ENCODE measurements at places on chromosomes 6 and 20.

GRCh38 chr6:138031417-138031816, 75.8 kb downstream of the PERP start:
- DNase-seq, result no peak

- DNase-seq, result no peak
Measured at GRCh38 chr6:136471922-136472321, 78.3 kb downstream of the MAP7 start.

DNA sequence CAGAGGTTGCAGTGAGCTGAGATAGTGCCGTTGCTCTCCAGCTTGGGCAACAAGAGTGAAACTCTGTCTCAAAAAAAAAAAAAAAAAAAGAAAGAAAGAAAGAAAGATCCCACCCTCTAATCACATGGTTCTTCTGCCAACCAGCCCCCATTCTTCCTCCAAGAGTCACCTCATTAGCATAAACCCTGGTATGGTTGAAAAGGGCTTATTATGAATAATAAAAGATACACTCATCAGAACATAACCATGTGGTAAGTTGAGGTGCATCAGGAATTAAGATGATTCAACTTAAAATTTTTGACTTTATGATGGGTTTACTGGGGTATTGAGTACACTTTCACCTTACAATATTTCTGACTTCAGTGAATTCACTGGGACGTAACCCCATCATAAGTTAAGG, 793 bp upstream of the TRIM40 start:
- DNase-seq, result no peak

DNA sequence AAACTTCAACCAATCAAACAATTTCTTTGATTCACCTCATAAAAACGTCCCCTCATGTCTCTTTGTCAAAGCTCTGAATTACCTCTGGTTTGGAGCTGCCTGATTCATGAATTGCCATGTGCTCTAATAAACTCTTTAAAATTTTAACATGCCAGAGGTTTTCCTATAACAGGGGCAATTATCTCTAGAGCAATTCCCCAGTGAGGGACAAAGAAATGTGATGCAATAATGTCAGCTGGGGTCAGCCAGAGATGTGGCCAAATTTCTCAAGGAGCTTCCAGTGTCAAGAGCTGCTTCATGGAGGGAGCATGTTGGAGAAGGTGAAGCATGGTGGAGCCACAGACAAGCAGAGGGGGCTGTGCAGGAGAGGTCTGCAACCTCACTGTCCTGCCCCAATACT, 38.7 kb upstream of the RFPL4B start:
- no peak for DNase-seq

DNA sequence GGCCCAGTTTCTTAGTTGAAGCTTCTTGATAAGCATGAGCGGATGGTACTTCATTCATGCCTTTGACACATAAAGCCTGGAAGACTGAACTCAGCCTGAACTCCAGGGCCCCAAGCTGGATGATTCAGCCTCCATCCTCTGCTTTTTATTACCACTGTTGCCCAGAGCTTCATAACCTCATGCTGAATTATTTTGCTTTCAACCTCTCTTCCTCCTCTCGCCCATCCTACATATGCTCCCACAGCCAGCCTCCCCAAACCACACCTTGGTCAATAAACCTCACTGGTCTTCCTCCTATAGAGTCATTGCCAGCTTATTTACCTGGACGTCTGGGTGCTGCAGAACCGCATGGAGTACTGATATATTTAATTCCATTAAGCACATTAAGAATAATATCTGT, 59.4 kb downstream of the SLC35B3 start:
- DNase-seq, result no peak

DNA sequence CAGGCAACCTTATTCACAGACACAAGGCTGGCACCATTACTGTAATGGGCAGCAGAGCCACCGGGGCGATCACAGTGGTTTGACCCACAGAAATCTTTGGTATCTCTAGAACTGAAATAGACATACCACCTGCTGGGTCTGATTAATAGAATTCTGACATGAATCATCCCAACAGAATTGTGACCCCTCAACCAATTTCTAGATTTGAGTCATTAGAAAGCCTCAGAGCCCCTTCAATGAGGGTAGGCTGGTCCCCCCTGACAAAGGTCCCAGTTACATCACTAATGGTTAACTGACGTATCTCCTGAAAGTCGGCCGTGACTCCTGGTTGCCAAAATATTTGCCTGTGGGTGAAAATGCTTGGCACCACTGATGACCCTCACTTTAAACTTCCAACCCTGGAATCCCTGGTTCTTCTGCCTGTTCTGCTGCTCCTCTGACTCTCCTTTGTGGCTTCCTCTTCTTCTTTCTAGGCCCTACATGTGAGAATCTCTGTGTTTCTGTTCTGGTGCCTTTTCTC, 124.9 kb upstream of the ARID1B start:
- no peak for DNase-seq

DNA sequence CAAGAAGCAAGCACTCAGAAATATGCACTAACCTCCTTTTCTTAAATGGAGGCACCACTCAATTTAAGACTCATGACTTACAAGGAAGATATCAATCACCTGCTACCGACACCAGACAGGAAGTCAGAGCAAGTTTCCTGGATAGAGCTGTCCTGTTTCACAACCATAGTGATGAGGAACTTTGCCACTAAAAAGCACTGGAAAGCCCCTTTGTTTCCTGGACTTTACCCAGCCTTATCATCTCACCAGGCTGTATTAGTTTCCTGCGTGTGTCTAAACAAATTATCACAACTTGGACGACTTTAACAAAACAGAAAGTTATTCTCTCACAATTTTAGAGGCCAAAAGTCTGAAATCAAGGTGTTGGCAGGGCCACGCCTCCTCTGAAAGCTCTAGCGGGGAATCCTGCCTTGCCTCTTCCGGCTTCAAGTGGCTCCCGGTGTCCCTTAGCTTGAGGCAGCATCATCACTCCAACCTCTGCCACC, 253.8 kb upstream of the STXBP5 start:
- no peak for DNase-seq

GRCh38 chr20:42435230-42435629, 754.5 kb downstream of the PTPRT start:
- DNase-seq, result no peak

GRCh38 chr20:50410343-50410742, 99.8 kb upstream of the PTPN1 start:
- DNase-seq, result no peak

GRCh38 chr20:47353239-47353691, 3.2 kb downstream of the ZMYND8 start:
- no peak for DNase-seq

- DNase-seq, result no peak
Measured at GRCh38 chr20:36465109-36466080, 75.9 kb upstream of the MYL9 start.

- no peak for DNase-seq
Measured at GRCh38 chr6:27441001-27441400, 31.9 kb downstream of the ZNF184 start.

GRCh38 chr6:41872147-41872546, 23.0 kb downstream of the USP49 start:
- DNase-seq, result no peak

GRCh38 chr6:99254616-99255550, 94.6 kb downstream of the FAXC start:
- DNase-seq, result no peak

DNA sequence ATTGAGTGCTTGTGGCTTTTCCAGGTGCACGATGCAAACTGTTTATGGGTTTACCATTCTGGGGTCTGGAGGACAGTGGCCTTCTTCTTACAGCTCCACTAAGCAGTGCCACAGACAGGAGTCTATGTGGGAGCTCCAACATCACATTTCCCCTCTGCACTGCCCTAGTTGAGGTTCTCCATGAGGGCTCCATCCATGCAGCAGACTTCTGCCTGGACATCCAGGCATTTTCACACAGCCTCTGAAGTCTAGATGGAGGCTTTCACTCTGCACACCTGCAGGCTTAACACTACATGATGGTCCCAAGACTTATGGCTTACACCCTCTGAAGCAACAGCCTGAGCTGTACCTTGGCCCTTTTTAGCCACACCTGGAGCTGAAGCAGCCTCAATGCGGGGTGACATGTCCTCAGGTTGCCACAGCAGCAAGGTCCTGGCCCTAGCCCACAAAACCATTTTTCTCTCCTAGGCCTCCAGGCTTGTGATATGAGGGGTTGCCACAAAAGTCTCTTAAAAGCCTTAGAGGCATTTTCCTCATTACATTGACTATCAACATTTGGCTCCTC, 552.2 kb downstream of the TFAP2A start:
- DNase-seq, result no peak

GRCh38 chr6:164916087-164916486, 393.3 kb downstream of the C6orf118 start:
- no peak for DNase-seq

- DNase-seq, result no peak
Measured at GRCh38 chr20:25399037-25399430, 8.4 kb upstream of the ABHD12 start.

- no peak for DNase-seq
Measured at GRCh38 chr6:97465877-97466561, 183.0 kb upstream of the MMS22L start.

DNA sequence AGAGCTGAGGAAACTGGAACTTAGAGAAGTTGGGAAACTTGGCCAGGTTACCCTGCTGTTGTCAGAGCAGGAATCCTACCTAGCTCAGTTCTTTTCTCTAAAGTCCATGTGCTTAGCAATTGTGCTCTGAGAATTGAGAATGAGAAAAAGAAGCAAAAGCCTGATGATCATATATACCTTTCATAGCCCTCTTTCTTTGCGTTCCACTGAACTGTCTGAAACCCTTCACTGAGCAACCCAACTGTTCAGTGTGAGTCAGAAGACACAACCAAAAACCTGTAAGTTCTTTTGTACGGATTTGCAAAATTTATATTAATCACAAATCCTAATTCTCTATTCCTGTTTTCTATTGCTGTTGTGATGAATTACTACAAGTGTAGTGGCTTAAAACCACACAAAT, 80.6 kb downstream of the PHF3 start:
- no peak for DNase-seq

GRCh38 chr20:62938105-62938888, at the start of gene GID8:
Gene GID8, plus strand, starts transcription at chr20:62938147. Its CDS starts 3,356 bp downstream, at chr20:62941503.
- no peak for DNase-seq

DNA sequence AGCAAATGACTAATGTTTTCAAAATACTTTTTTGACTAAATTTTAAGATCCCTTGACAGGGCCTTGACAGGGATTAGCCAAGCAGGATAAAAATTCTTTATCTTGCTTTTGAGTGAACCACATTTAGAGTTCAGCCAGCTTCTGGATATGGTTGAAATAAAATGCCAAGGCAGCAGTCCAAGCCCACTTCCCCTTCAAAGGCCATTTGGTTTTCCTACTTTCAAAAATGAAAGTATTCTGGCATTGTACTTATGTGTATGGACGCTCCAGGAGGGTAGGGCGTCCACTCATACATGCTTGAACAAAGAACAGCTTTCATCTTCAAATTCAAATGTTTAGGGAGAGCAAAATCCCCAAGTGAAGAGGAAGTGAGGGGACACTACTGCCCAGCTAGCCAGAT, 82.3 kb upstream of the BCLAF1 start:
- DNase-seq, result no peak

DNA sequence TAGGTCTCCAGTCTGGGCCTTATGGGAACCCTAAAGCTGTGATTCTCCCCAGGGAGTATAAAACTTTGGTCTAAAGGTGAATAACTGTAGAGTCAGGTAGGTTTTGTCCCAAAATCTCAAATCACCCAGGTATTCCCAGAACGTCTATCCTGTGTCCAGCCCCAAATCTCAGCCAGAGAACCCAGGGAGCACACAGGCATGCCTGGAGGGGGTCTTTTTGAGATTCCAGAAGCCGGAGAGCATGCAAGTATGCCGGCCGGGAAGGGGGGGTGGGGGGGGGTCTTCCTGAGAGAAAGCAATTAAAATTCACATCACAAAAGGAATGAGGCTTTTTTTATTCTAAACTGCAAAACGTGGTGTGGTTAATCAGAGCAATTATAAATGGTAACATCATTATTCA, 210.0 kb downstream of the PTPRT start:
- no peak for DNase-seq

DNA sequence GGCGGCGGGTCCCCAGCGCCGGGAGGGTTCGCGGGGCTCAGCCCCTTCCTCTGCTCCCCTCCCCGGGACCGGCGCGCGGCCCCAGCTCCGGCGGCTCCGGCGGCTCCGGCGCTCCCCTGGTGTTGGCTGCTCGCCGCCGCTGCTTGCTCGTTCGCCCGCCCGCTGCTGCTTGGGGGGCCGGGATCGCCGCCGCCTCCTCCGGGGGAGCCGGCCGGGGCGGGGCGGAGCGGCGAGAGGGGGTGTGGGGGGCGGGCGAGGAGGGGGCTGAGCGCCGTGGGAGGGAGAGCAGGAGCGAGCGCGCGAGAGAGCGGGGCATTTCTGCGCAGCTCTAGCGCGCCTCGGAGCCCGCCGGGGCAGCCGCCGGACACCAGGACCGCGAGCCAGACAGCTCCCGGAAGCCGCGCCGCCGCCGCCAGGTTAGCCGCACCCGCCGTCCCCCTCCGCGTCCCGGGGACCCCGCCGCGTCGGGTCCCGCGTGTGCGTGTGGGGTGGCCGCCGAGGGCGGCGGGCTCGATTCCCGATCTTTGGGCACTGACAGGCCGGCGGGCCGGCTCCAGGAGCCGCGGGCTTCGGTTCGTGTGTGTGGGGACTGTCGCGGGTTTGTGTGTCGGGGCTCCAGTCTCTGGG, 62.0 kb upstream of the EPB41L1 start:
- DNase-seq, result no peak

DNA sequence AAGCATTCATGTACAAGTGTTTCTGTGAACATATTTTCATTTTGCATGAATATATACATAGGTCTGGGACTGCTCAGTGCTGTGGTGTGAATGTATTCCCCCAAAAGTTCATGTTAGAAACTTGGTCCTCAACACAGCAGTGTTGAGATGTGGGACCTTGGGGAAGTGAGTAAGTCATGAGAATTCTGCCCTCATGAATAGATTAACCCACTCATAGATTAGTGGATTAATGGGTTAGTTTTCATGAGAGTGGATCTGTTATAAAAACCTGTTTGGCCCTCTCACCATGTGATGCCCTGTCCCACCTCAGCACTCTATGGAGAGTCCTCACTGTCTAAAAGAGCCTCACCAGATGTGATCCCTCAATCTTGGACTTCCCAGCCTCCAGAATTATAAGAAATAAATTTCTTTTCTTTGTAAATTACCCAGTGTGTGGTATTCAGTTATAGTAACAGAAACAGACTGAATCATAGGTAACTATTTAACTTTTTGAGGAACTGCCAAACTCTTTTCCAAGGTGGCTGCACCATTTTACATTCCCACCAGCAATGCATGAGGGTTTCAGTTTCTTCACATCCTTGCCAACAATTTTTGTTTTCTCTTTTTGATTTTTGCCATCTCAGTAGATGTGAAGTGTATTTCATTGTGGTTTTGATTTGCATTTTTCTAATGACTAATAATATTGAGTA, 45.3 kb downstream of the QRSL1 start:
- DNase-seq, result no peak

GRCh38 chr6:118249680-118250079, 298.4 kb upstream of the PLN start:
- no peak for DNase-seq

GRCh38 chr20:56002908-56003800, 2.2 kb downstream of the CBLN4 start:
- no peak for DNase-seq

All from cortex of kidney (tissue), 1 donor.